Activated CD4-positive, alpha-beta T cell treated with anti-CD3 and anti-CD28 coated beads, Interleukin-2, Interleukin-4, amounts not matched to agents 100 ng/mL and 50 ng/mL, durations not matched to agents 16 hours and 8 hours (primary cell): ENCODE measurements at places on chromosomes 7 and 10.

DNA sequence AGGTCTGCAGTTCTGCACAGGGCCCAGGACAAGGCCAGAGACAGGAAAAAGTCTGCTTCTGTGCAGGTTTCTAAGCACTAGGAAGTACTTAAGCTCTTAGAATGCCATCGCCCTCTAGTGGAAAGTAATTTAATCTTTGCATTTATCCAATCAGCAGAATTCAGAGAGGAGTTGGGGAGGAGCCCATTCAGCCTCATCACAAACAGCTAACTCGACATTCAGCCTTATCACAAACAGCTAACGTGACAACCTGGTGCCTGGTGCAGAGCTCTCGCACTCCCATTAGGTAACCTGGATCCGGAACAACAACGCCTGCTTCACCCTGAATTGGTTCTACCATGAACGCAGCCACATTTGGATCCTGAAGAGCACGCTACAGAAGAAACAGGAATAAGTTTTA is 15.2 kb downstream of the OAT start:
- peak; percentile 71 for DNase-seq

- no peak for DNase-seq
These were observed 79.3 kb upstream of the ZNF479 start for GRCh38 chr7:57211428-57212100.

GRCh38 chr10:91683975-91684374 is 51.1 kb upstream of the PPP1R3C start:
- DNase-seq: no peak

- DNase-seq: no peak
These were observed 58.9 kb downstream of the POLL start for GRCh38 chr10:101529207-101529606.

GRCh38 chr7:25303281-25304181 is 75.2 kb upstream of the NPVF start:
- no peak for DNase-seq
